Cortex of kidney (tissue), 1 donor: ENCODE measurements at places on chromosomes 4 and X.

DNA sequence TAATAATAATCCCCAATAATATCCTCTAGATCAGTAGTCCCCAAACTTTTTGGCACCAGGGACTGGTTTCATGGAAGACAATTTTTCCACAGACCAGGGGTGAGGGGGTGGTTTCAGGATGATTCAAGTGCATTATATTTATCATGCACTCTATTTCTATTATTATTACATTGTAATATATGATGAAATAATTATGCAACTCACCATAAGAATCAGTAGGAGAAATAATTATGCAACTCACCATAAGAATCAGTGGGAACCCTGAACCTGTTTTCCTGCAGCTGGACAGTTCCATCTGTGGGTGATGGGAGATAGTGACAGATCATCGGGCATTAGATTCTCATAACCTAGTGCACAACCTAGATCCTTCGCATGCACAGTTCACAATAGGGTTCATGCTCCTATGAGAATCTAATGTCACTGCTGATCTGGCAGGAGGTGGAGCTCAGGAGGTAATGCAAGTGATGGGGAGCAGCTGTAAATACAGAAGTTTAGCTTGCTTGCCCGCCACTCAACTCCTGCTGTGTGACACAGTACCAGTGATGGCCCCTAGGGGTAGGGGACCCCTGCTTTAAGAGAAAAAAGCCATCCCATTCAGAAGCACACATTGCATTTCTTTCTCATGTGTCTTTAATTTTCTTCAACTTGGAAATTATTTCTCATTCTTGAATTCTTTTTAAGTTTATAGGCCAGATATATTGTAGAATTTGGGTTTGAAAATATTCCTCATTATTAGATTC, 16.0 kb upstream of the SH3RF1 start:
- DNase-seq, result no peak

GRCh38 chr4:101218346-101218745, 129.0 kb downstream of the PPP3CA start:
- DNase-seq, result no peak

DNA sequence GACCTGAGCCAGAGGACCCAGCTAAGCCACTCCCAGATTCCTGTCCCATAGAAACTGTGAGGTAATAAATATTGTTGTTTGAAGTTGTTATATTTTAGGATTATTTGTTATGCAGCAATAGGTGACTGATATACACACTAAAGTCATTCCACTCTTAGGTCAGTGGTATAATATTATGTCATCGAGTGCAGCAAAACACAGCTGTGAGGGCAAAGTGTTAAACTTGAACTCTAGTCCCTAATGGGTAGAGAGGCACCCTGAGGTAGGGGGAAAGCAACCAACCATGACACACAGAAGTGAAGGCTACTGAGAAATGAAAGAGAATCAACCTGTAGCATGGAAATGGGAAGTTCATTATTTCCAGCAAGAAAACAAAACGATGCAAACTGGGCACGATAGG, 66.6 kb downstream of the ATXN3L start:
- no peak for DNase-seq

- no peak for DNase-seq
Measured at GRCh38 chrX:1316527-1316926, 20.1 kb upstream of the IL3RA start.

DNA sequence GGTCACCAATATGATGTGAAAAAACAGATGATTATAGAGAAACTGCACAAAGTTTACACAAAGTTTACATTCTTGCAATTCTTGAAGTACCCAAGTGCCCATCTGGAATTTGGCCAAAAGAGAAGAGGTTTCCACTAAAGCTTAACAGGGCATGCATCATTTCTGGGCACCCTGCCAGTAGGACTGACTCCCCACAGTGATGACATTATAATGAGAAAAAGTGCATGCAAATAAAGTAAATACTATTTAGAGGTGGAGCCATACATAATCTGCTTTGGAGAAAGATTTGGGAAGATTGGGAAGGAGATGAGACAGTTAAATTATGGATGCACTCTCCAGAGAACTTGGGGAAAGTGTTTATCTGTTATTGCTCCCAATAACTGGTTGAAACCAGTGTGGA, 93.7 kb upstream of the TRPC3 start:
- no peak for DNase-seq

GRCh38 chrX:100615005-100615404, 21.6 kb downstream of the TSPAN6 start:
- DNase-seq, result no peak

DNA sequence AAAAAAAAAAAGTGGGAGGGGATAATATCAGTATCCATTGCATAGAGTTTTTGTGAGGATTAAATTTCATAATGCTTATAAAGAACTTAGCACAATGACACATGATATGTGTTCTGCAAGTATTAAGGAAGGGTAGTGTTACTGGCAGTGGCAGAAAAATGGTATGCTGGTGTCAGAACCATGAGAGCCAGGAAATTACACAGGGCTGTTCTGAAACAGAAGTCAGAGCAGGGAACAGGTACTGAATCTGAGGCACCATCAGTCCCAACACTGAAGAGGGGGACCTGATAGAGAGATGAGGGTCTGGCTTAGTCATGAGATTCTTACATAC, 601.1 kb upstream of the GRIA3 start:
- no peak for DNase-seq

GRCh38 chr4:102263024-102263787, 82.1 kb downstream of the SLC39A8 start:
- DNase-seq, result no peak

- no peak for DNase-seq
Measured at GRCh38 chr4:172096786-172097185, 283.6 kb downstream of the GALNTL6 start.

DNA sequence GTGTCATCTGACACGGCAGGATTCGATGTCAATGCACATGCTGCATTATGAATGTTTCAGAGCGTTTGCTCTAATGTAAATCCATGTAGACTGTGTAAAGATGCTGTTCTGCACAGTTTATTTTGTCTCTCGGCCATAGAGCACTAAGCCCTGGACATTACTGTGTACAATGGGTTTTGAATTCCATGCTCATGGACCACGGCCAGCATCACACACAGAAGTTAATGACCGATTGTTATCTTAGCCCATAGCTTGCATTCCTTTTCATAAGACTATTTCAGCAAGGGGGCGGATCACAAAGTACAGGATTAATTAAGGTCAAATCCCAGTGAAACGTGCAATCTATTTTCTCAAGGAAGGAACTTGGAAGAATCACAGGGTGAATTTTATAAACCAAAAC, 286.1 kb upstream of the TENM3 start:
- no peak for DNase-seq

GRCh38 chrX:86028681-86029080, 18.7 kb downstream of the CHM start:
- DNase-seq, result no peak

DNA sequence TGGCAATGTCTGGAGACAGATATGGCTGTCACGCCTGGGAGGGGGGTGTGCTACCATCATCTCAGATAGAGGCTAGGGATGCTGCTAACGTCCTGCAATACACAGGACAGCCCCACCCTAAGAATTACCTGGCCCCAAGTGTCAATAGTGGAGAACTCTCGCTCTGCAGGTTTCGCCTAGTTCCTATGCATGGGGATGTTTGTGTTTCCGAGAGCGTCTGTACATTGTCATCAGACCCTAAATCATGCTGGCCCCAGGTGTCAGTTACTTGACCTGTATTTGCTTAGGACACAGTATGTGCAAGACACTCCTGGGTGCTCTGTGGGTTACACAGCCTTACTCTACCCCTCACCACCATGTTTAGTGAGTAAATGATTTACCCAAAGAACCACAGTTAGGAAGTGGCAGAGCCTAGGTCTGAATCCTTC, 90.8 kb downstream of the AFF1 start:
- DNase-seq, result no peak

DNA sequence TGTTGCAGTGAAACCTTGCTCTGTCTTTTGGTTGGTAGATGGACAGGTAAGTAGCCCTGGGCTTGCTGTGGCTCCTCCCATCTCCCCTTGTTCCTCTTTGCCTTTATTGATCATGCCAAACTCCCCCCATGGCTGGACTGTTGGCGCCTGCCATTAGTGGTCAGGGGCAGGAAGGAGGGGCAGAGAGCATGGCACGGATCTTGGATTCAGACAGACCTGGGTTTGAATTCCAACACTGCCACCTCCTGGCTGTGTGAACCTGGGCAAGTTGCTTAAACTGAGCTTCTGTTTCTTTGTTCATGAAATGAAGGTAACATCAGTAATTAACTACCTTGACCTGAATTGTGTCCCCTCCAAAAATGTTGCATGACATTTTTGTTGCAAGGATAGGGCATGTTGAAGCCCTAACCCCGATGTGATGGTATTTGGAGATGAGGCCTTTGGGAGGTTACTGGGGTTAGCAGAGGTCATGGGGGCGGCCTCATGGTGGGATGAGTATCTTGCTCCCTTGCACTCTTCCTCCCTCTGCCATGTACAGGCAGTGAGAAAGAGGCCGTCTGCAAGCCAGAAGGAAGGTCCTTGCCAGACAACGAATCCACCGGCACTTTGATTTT, 6.0 kb downstream of the SLC2A9 start:
- no peak for DNase-seq

DNA sequence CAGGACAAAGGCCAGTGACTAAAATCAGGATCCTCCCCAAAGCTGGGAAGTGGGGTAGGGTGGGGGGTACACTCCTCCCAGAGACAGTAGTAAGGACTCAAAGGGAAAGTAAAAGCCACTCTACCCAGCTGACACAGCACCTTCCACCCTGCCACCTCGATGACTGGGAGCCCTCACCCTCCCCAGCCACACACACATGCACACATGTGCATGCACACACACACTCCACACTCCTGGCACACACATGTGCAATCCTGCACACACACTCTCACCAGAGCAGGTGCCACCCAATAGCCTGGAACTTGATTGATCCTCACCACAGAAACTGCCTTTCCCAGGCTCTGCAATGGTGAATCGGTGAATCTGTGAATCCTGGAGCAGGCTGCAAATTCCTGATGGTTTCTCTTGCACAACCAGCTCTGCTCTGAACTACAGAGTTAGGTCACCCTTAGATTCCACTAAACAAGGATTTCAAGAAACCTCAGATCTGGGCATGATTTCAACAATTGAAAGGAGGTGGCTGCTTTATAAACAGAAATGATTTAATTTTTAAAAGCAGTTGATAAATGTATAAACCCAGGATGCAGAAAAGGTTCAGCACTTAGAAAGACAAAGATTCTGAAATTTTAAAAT, 21.5 kb downstream of the AMOT start:
- DNase-seq, result no peak

GRCh38 chr4:75916091-75916661, 13.9 kb upstream of the PPEF2 start:
- DNase-seq, result no peak

GRCh38 chrX:48715072-48715471, 18.5 kb downstream of the SUV39H1 start:
- no peak for DNase-seq

GRCh38 chr4:100244347-100244746, 54.1 kb upstream of the DDIT4L start:
- DNase-seq, result no peak

DNA sequence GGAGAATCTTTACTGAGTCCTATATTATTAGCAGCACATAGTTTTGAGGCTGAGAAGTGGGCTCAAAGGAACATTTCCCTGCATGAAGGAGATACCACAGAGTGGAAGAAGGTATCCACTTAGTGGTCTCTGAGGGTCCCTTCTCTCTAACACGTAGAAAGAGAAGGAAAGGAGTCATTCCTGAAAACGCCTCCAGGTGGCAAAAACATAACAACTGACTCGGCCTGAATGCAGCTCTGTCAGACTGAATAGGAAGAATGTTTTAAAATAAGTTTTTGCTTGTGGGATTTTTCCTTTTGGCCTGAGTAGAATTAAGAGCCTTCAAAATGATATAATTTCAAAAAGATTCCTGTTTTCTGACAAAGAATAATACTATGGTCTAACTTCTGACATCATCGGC, 23.3 kb downstream of the RPGR start:
- DNase-seq, result no peak

GRCh38 chr4:23268072-23268771, 575.5 kb downstream of the GBA3 start:
- DNase-seq, result no peak

DNA sequence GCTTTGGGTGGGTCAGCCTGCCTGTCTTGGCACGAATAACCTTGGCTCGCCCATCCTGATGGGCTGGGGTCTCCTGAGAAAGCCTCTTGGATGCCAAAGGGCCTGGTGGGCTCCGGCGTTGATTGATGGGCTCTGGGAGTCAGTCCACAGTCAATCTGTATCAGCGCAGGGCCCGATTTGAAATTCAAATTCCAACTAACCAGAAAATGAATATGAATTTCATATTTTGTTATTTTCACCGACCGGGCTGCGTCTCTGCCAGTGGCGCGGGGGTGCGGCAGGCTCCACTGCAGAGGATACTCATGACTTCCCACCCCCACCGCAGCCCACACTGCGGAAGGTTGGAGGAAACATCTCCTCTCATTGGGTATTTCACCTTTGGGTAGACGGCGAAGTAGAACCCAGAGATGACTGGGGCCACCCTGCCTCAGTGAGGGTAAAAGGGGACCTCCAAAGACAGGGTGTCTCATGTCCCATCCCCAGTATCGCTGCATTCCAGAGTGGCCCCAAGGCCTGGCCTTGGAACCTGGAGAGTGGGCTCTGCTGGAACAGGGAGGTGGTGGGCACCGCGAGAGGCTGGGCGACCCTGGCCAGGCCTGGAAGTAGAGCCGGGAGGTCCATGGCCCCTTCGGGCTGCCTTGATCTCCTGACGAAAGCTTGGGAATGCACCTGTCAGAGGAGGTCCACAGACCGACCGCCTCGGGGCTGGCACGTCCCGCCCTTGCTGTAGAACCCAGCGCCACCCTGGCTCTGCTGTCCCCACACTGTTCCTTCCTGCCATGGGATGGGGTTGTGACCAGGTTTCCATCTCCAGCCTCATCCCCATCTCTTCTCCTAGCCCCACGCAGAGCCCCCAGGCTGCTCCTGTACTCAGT, 54.8 kb upstream of the SORCS2 start:
- DNase-seq, result no peak

GRCh38 chr4:152385551-152385950, 150.3 kb downstream of the FBXW7 start:
- no peak for DNase-seq

DNA sequence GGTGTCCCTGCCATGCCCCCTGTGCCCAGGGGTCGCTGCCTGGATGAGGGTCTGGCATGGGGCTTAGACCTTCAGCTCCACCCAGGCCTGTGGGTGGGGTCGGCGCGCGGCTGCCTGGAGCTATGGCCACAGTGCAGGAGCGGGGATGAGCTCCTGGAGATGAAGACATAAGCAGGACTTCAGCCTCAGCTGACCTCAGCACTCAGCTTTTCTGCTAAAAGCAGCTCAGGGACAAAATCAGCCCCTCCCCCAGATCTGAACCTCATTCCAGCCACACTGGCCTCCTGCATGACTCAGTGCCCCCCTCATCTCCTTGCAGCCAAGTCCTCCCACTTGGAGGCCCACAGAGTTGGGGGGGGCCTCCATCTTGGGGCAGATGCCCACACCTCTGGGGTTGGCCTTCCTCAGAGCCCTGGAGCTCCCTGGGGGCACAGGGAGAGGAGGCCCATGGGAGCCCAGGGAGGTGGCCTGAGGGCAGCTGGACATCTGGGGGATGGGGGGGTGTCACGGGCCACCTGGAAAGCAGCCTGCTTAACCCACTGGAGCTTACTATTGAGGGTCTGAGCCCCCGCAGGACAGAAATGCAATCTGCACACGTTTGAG, 19.4 kb upstream of the CPLX1 start:
- no peak for DNase-seq
